ENCODE measurements at places on chromosomes 7 and 10.

DNA sequence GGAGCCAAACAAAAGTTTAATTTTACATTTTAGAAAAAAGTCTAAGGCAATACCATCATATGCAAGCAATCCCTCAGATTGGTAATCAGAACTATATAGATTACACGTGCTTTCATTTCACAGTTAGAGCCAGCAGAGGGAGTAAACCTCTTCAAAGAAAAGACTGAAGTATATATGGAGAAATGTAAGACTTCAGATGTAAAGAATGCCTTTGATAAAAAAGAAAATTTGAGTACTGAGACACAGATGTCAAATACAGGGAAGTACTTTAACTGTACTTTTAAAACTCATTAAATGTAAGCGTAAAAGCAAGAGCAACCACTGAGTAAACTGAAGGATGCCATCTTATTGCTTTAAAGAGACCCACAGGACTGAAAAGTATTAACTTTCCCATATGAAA, 101.4 kb upstream of the FAM133B start:
- peak; percentile 74 for DNase-seq

- DNase-seq, result peak; percentile 24
Measured at GRCh38 chr7:13115157-13115772, 427.8 kb downstream of the ARL4A start.

DNA sequence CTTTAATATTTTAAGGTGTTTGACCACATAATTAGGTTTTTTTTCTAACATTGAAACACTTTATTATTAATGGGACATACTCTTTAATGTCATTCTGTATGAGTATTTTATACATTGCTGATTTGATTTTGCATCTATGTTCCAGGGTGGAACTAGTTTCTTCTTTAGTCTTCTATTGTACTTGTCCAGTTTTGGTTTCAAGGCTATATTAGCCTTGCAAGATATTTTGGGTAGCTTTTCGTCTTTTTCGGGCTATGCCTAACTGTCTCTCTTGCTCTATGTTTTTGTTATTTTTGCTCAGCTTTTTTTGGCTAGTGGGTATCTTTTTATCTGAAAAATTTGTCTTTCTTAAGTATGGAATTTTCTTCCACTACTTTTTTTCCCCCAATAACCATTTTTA, 38.7 kb upstream of the MKX start:
- no peak for DNase-seq

GRCh38 chr7:142131439-142132185, 20.1 kb downstream of the MGAM2 start:
- DNase-seq, result no peak

- no peak for DNase-seq
Measured at GRCh38 chr7:144439717-144440205, 36.3 kb upstream of the NOBOX start.

DNA sequence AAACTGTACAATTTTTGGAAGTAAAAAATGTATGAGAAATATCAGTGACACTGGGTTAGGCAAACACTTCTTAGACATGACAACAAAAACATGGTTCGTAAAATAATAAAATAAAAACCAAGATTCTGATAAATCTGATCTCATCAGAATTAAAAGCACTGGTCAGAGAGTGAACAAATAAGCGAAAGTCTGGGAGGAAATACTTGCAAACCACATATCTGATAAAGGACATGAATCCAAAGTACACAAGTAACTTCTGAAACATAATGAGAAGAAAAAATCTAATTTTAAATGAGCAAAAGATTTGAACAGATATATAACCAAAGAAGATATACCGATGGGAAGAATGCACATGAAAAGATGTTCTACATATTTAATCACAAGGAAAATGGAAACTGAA, 91.5 kb downstream of the RTKN2 start:
- DNase-seq, result no peak

DNA sequence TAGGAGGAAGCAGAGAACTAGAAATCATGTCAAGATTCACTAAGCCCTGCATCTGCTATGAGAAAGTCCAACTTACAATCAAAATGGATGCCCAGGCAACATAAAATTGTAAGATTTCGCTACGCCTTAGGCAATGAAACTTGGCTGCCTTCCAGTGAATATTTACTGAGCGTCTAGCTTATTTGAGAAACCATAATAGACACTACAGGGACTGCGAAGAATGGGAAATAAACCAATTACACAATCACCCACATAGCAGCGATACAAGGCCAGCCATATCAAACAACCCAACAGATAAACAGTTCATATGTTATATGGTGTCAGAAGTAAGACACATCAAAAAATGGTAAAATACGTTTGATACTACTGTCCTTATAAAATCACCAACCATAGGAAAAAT, 545.0 kb upstream of the C7orf33 start:
- DNase-seq, result no peak
